ENCODE measurements at places on chromosomes 1 and 21.

GRCh38 chr21:19322360-19322759 is 918.8 kb upstream of the TMPRSS15 start:
- no peak for DNase-seq

DNA sequence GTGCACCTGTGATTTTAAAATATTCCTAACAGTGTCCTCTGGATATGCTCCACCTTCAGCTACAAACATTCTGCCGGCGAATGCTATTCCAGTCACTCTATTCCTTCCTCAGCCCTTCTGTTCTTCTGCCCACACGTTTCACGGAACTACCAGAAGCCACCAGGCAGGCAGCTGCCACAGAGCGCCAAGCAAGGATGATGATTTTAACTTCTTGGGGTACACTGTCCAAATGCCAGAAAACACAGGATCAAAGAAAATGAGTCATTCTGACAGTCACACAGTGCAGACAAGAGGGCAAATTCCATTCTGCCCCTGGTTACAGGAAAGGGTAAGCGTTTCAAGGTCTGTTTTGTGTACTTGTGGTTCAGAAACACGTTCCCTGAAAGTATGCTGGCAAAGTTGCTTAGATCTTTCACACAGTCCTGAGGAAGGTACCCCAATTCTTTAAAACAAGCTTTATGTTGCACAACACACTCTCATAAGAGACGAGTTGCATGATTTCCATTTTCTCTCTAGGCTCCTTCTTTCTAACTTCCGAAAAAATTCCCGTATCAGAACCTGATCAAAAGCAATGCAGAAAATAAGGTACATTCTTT is 508.3 kb upstream of the PKN2 start:
- DNase-seq, result no peak

GRCh38 chr1:230128569-230129285 is 61.7 kb downstream of the GALNT2 start:
- DNase-seq, result no peak

GRCh38 chr1:94504601-94505000 is 37.0 kb downstream of the F3 start:
- no peak for DNase-seq

- DNase-seq, result no peak
These were observed 61.4 kb upstream of the TNFSF18 start for GRCh38 chr1:173112129-173112528.

DNA sequence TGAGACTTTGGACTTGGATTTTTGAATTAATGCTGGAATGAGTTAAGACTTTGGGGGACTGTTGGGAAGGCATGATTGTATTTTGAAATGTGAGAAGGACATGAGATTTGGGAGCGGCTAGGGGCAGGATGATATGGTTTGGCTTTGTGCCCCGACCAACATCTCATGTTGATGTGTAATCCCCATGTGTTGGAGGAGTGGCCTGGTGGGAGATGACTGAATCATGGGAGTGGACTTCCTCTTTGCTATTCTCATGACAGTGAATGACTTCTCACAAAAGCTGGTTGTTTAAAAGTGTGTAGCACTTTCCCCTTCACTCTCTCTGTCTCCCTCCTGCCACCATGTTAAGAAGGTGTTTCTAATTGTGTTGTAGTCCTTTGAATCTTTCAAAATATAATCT is 9.3 kb upstream of the PHGDH start:
- DNase-seq, result no peak

GRCh38 chr1:1788646-1789431 is 10.6 kb upstream of the NADK start:
- no peak for DNase-seq

DNA sequence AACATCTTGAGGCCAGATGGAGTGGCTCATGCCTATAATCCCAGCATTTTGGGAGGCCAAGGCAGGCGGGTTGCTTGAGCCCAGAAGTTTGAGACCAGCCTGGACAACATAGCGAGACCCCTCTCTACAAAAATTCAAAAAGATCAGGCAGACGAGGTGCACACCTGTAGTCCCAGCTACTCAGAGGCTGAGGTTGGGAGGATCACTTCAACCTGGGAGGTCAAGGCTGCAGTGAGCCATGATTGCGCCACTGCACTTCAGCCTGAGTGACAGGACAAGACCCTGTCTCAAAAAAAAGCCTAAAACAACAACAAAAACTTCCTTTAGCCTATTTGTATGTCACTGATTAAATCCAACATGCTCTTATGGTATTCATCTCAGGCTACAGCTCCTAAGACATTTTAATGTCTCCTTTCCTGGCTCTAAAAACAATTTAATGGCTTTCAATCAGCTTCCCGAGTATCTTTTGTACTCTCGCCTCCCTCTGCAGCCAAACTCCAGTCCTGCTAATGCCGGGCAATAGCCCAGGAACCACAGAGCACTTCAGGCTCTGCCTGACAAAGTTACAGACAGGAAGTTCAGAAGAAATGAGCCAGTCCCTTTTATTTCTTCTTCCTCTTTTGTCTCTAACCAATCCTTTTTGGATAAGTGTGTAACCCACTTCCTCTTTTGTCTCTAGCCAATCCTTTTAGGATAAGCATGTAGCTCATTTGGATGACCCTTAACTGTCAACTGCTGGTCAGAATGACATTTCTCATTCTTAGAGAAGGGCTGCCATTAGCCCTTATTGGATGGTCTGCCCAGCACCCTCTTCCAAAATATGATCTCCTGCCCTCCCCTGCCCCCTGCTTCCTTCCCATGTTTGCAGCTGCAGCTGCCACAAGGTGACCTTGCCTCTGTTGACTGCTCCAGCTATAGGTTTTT is 6.6 kb upstream of the DOP1B start:
- no peak for DNase-seq

DNA sequence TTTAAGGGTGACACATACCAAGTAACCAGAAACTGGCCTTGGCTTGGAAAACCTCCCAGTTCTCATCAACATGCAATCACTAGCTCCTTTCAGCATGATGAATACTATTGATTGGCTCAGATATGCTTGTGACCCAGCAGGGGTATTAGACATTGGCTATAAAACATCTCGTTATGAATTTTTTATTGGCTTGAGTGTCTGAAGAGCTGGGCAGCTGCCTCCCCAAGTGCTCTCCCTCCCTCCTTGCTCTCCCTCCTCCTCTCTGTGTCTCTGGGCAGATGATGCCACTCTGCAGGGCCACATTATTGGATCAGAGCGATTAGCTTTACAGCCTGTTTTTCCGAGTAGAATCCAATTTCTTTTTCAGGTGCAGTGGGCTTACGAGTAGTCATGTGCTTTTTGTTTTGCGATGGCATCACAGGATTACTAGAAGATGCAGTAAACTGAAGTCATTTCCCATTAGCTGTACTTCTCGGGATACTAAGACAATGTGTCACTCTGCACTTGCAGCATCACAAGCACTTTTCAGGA is 79.3 kb upstream of the ATF3 start:
- DNase-seq, result no peak

GRCh38 chr1:27503844-27504587 is 14.0 kb upstream of the WASF2 start:
- no peak for DNase-seq

DNA sequence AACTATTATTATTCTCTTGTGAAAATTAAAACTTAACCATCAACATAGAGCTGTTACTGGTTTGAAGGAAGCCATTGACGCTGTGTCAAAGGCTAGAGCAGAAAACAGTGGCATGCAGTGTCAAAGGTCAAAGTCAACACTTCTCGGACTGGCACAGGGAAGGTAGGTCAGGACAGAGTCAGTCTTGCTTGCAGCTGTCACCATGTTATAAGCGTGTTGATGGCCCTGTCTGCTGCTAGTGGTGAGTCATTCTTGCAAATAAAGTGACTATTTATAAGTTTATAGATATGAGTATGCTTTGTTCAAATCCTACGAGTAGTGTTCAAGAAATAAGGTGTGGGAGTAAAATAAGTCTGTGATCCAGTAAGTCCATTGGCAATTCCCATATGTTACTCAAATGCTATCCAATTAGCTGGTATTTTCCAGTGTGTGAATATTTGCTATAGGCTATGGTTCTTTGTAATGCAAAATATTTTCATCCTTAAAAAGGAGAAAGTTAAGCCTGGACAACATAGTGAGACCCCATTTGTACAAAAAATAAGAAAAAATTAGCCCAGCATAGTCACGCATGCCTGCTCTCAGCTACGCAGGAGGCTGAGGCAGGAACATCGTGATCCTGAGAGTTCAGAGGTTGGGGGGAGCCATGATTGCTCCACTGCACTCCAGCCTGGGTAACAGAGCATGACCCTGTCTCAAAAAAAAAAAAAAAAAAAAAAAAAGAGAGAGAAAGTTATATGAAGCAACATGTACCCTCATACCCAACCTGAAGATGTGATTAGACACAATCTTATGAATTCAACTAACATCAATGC is 26.3 kb upstream of the TINAGL1 start:
- no peak for DNase-seq

DNA sequence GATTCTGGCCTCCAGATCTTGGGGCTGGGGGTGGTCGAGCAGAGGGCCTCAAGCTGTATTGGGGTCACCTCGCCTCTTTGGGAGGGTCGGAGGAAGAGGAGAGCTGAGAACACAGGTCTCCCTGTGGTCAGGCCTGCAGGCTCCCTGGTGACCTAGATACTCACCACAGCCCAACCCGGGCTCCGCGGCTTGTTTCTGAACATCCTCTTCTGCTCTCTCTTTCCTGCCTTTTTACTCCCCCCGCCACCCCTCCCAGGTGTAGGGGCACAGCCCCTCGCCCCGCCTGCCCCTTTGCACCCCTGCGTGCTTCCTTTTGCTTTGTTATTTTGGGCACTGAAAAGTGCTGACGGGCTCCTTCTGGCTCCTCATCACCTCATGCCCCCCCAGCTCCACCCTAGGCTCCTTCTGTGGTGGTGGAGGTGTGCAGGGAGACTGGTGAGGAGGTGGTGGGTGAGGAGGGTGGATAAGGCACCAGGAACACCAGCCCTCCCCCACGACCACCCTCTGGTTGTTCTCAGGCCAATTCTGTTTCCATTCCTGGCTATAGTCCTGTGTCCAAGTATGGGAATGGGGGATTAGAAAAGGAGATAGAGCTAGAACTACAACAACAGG is 10.6 kb upstream of the LINGO4 start:
- DNase-seq, result no peak

- DNase-seq, result no peak
These were observed 27.5 kb downstream of the RBM11 start for GRCh38 chr21:14243461-14243860.

- DNase-seq, result no peak
These were observed 229.7 kb upstream of the TMEM51 start for GRCh38 chr1:14923727-14924452.

- DNase-seq, result no peak
These were observed 22.3 kb upstream of the SPSB1 start for GRCh38 chr1:9270290-9270883.

GRCh38 chr21:28587748-28588147 is 404.9 kb downstream of the LTN1 start:
- DNase-seq, result no peak

- no peak for DNase-seq
These were observed 14.8 kb upstream of the DIP2A start for GRCh38 chr21:46443910-46444309.

GRCh38 chr1:222181191-222181590 is 366.7 kb downstream of the HHIPL2 start:
- DNase-seq, result no peak

All from NCI-H1694 (cell line).